Mesendoderm (in vitro differentiated cells): ENCODE measurements at places on chromosomes 12 and 14.
A peak's percentile ranks its signal among the peaks of the same experiment; 100 is the strongest.

DNA sequence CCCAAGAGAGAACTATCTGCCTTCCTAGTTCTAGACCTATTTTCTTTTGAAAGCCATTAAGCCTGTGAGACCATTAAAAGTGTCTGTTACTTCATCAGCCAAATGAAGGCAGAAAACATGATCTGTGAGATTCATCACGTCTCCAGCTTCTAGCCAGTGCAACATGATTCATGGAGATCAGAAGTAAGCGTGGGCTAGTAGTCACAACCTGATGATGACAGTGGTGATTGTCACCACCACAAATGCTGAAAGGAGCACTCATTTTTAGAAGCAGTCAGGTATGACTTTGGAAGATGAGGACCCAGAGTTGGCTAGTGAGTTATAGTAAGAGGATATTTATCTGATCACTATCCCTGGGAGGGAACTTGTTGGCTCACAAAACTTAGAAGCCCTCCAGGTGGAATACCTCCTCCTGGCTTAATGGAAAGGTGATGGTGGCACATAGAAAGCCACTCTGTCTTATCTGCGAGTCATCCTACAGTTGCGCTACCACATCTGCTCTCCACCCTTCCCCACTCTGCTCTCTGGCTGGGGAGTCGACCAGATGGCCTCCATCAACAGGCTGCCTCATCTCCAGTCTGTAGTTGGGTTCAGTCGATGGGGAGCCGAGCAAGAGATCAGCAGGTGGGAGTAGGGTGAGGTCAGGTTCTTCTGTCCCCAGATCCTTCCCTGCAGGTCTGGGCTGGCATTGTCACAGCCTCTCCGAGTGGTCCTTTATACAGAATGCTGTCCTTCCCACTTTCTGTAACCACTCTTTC lies 317.6 kb upstream of the FKBP4 start:
- DNase-seq, result no peak

GRCh38 chr12:713281-713875 lies 39.0 kb upstream of the WNK1 start:
- peak; percentile 58 for DNase-seq

GRCh38 chr14:93240678-93241000 lies 33.6 kb downstream of the UBR7 start:
- DNase-seq, result no peak

- no peak for DNase-seq
These were observed 28.6 kb upstream of the RND1 start for GRCh38 chr12:48894271-48894670.

- DNase-seq, result no peak
These were observed 68.7 kb downstream of the EID3 start for GRCh38 chr12:104372061-104372720.

DNA sequence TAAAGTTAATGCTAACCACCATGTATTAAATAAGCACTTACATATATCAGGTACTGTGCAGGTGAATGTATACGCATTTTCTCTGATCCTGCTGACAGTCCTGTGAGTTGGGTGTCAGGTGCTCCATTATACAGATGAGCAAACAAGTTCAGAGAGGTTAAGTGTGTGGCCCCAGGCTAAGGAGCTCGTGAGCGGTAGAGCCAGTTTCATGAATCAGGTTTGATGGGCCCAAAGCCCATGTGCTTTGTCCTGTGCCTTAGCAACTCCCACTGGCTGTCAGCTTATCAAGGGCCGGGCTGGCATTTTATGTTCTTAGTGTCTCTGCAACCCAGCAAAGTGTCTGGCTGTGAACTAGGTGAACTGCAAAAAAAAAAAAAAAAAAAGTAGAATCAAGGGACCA lies 701.2 kb upstream of the TBX3 start:
- DNase-seq, result no peak

DNA sequence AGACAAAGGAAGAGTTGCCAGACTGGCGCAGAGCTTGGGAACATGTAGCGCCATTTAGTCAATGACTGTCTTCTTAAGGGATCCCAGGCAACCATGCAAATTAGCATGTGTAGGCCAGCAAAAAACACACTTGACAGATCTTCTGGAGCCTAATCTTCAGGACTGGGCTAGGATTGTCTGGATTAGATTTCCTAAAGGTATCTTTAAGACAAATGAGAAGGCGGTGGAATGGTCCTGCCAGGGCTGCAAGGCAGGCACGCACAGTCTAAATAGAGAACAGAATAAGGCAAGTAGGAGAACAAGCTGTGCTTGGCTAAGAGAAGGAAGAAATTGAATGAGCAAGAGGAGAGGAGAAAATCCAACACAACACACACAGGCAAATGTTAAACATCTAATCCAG lies 80.0 kb downstream of the CIT start:
- DNase-seq, result no peak

DNA sequence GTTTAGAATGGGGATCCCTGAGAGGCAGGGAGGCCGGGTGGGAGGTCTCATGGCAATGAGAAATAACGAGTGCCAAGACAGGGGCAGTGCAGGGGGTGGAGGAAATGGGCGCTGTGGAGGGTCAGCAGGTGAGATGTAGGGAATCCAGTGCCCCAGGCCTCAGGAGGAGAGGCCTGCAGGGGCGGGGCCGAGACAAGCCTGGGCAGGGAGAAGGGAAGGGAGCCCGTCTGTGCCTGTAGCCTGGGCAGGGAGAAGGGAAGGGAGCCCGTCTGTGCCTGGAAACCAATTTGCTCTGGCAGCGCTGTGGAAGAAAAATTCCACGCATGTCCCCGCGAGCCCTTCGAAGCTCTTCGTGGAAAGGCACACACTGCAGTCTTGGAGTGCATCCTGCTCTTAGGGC lies 10.6 kb upstream of the NCOR2 start:
- no peak for DNase-seq

DNA sequence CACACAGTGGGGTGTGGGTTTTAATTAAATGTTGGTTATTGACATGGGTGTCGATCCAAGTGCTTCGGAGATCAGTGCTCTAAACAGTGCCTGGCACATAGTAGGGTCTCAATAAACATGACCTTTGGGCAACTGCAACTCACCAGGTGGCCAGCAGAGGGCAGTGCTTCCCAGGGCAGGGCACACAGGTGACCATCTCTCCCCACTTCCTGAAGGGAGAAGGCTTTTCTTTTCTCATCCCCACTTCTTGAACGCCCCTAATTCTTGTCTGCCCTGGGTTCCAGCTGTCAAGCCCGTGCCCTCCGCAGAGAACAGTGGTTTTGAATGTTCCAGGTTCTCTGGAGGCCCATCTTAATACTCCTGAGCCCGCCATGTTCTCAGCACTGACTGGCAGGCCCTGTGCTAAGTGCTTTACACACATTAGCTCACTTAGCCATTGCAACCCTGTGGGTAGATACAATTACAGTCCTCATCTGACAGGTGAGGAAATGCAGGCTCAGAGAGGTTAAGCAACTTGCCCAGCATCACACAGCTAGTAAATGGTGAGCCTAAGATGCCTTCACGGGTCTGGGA lies 16.3 kb downstream of the RAPGEF3 start:
- peak; percentile 65 for DNase-seq

DNA sequence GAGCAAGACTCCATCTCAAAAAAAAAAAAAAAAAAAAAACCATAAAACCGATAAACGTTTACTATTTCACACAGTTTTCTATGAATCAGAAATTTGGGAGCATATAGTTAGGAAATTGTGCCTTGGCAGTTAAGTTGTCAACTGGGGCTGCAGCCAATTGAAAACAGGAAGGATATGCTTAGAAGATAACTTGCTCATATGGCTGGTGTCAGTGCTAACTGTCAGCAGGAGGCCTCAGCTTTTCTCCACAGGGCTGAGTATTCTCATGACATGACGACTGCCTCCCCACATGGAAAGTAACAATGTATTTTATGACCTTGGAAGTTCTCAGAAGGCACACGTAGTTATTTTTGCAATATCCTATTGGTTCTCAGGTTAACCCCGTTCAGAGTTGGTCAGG lies 29.6 kb upstream of the OR5AU1 start:
- no peak for DNase-seq

GRCh38 chr12:79681008-79681590 lies 9.7 kb downstream of the PAWR start:
- peak; percentile 71 for DNase-seq

GRCh38 chr14:99195602-99196309 lies 76.2 kb downstream of the BCL11B start:
- no peak for DNase-seq

GRCh38 chr12:72365151-72365550 lies 93.0 kb downstream of the TRHDE start:
- DNase-seq, result no peak

- DNase-seq, result no peak
These were observed 21.9 kb upstream of the ADIPOR2 start for GRCh38 chr12:1668833-1669543.

- DNase-seq, result no peak
These were observed 723.9 kb downstream of the MED13L start for GRCh38 chr12:115553622-115554021.

- no peak for DNase-seq
These were observed 106.7 kb downstream of the KIF26A start for GRCh38 chr14:104245075-104245474.

- DNase-seq, result no peak
These were observed 110.0 kb downstream of the ATP23 start for GRCh38 chr12:58051378-58051777.

DNA sequence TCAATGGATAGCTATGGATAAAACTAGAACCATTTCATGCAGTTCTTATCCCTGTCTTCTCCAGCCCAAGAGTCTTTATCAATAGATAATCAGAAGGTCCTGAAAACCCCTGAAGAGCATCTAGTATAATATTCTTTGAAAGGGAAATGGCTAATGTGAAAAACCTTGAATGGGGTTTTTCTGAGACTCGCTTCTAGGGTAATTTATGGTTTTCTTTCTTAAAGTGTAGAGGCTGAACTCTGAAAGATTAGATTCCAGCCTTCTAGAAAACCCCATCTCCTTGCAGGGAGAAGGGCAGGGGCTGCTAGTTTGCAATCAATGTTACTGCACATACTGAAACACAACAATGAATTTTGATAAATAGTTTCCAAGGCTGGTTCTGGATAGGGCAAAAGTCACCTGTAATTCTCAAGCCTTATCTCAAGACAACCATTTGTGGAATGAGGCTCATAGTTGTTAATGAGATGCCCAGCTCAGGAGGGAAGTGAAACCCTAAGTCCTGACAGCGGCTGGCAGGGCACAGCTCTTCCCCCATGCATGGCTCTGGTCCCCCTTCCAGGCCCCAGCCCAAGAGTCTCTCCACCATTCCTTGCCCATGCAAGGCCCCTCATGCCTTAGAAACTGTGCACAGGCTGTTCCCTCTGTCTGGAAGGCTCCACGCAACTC lies 33.7 kb upstream of the PYGL start:
- DNase-seq, result no peak

- no peak for DNase-seq
These were observed 332.6 kb upstream of the SFSWAP start for GRCh38 chr12:131378176-131378842.

DNA sequence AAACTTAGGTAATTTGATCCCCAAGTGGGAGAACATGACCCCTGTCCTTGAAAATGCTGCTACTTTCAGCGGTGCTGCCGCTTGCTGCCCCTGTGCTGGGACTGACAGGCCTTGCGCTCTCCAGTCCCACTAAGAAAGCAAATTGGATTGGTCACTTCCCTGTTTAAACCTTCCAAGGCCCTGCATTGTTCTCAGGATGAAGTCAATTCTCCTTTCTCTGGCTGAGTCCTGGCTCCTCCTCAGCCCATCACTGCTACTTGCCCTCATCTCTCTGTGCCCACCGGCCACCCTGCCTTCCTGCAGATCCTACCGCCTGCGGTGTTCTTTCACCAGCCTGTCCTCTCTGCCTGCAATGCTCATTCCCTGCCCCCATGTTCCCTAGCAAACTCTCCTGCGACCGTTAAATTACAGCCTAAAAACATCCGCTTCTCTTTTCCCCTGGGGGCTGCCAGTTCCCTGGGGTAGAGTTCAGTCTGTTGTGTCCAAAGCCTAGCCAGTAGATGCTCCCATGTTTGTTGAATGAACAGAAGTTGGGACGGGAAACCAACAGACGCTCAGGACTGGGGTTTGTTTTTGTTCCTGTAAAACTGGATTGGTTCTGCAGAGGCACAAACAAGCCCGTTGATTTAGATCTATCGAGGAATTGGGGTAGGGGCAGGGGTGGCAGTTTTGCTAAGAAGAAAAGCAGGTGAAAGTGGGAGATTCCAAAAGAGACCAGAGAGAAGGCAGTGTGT lies 127.3 kb upstream of the HIF1A start:
- peak; percentile 52 for DNase-seq

DNA sequence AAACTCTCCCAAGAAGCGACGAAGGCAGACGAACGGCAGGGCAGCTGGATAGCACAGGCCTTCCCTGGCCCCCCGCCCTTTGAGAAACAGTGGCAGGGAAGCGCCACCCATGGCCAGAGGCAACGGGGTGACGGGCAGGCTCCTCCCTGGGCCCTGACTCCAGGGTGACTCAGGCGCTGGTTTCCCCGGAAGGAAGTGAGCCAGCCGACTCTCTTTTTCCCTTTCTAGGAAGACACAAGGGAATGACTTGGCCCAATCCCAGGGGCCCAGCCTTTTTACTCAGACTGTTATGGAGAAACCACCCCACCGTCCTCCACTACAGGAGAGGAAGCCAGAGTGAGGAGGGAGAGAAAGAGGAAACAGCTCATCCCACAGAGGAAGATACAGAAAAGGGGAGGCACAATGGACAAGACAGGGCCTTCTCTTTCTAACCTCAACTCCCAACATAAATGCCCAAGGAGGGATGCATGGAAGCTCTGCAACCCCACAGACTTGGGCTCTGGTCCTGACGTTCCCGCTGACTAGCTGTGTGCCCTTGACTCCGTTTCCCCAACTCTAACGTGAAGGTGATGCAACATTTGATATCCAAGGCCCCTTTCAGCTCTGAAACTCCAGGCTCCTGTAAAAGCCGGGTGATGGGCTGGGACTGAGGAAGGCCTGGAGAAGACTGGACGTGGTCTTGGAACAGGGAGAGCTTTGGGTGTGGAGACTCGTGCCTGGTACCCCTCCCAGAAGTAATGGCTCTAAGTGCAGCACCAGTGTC lies 27.9 kb downstream of the ACTN1 start:
- peak; percentile 58 for DNase-seq

DNA sequence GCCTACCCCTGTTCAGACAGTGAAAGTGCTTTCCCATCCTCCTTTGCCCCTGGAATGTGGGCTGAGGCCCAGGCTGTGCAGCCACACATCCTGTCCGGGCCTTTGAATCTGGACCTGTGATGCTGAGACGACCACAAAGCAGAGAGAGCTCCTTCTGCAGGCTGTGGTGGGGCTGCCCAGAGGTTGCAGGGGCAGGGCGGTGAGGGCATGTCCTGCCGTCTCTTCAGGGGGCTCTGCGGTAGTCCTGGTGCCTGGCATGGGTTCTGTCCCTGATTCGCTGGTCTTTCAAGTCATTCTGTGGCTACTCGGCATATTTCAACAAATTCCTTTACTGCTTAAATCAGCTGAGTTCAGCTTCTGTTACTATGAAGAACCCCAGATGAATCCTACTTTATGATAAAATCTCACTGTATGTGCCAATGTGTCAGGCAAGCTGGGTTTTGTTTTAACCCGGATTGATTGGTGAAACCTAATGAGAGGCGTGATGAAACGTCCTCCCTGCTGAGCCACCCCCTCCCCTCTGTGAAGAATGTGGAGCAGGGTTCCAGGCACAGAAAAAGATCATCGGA lies 63.4 kb upstream of the DICER1 start:
- peak; percentile 59 for DNase-seq
